ENCODE measurements at places on chromosomes 2 and 18.

- no peak for DNase-seq
Measured at GRCh38 chr2:62576276-62576939, 70.4 kb upstream of the TMEM17 start.

- no peak for DNase-seq
Measured at GRCh38 chr2:44205169-44205568, 36.5 kb downstream of the PPM1B start.

GRCh38 chr2:195021711-195022507, 635.1 kb upstream of the SLC39A10 start:
- no peak for DNase-seq

DNA sequence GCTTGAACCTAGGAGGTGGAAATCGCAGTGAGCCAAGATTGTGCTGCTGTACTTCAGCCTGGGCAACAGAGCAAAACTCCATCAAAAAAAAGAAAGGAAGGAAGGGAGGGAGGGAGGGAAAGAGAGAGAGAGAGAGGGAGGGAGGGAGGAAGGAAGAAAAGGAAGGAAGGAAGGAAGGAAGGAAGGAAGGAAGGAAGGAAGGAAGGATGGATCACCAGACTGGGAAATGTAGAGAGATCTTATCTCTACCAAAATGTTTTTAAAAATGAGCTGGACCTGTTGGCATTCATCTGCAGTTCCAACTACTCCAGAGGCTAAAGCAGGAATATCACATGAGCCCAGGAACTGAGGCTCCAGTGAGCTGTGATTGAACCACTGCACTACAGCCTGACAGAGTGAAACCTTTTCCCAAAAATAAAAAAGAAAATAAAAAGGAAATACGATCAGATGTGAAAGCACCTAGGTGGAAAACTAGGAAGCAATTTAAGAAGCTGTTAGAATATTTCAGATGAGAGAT, 239.4 kb downstream of the CDH7 start:
- DNase-seq, result no peak

DNA sequence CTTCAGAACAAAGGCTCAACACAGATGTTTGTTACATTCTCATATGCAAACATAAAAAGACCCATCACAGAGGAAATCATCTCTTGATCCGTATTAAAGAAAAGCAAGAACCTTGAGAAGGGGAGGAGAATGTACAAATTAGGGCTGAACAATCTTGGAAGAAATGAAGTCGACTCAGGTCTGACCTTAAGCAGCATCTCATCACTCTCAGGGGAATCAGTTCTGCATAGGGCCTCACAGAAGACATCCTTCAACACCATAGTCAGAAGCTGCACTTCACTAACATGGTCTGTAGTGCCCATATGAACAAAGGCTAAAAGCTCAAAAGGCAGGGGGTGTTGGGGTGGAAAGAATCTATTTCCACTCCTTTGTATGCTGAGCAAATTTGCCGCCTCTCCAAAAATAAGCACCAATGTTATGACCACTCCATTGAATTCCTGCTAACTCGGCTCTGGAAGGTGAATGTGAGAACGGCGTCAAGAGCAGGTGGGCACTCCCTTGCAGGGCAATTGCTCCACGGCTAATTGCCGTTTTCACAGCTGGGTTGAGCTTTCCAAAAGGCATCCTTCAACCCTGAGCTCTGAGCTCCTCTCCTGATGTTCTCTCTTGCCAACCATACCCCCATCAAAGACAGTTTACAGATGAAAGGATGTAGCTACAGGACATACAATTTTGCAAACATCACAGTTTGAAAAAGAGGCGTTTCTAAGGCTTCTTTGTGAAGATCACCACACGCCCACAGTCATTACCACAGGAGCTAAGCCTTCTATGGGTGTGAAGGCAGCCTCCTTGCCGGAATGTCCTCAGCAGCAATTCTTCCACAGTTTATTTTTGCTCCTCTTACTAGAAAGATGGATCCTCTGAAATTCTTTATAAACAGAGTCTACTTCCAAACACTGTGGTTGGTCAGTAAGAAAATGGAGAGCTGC, 10.0 kb downstream of the KLF7 start:
- no peak for DNase-seq

DNA sequence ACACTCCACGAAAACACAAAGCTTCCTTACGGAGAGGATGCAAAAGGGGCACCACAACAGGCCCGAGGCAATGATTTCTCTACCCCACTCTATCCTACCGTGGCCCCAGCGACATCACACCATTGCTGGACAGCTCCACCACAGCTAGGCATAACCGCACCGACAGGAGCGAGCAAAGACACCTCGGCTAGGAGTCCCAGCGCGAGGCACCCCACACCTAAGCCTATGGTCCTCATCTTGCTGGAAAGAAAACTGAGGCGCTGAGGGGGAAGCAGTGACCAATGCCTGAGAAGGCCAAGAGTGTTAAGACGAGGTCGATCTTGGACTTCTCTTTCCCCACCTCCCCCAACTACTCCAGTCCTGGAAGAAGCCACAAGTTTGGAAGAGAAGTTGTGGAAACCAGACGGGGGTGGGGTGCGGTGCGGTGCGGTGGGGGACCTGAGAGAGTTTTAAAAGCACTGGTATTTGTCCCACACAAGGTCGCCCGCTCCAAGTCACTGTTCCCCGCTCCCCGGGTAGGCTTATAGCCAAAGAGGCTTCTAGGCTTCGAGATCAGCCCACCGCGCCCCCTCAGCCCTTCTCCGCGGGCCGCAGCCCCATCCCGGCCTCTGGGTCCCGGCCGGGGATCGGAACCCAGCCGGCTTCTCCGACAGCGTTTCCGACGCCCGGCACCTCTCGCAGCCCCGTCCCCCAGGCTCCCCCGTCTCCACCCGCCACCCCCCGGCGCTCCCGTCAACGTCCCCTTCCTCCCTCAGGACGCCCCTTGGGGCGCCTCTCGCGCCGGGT, 766 bp downstream of the PDE6D start:
- DNase-seq, result peak; percentile 67

GRCh38 chr18:60446821-60447220, 74.2 kb upstream of the MC4R start:
- DNase-seq, result no peak

- DNase-seq, result no peak
Measured at GRCh38 chr18:44232500-44232899, 448.2 kb upstream of the SETBP1 start.

DNA sequence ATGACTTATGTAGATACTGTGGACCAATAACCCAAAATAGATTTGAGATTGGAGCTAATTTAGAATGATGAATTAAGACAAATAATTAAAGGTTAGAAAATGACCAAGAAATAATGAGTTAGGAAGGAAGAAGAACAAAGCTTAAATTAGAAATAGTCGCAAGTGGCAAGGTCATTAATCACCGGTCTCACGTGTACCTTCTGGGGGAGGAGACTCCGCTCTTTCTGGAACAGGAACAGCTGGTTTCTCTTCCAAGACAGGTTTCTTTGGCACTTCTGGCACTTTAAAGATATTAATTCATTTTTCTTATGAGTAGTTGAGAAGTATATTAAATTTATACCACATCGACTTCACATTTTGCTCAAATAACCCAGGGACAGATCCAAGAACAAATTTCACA, 156.7 kb downstream of the TTN start:
- no peak for DNase-seq

- DNase-seq, result no peak
Measured at GRCh38 chr2:113910110-113910717, 20.3 kb downstream of the ACTR3 start.

DNA sequence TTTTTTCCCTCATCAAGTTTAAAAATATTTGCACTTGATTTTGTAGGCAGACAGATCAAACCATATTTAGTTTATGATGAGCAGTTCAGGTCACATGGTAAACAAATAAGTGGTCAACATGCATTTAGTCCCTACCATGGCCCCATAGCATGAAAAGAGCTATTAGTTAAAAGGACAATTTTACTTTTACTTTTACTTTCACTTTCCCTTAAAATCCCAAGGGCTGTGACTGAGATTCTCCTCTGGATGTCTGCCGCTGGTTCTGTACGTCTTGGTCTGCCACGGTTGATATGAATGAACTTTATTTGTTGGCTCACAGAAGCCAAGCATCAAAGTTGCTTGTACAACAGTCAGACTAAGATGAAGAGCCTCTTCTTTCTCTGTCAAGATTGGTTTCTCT, 626.2 kb upstream of the CDH7 start:
- no peak for DNase-seq

DNA sequence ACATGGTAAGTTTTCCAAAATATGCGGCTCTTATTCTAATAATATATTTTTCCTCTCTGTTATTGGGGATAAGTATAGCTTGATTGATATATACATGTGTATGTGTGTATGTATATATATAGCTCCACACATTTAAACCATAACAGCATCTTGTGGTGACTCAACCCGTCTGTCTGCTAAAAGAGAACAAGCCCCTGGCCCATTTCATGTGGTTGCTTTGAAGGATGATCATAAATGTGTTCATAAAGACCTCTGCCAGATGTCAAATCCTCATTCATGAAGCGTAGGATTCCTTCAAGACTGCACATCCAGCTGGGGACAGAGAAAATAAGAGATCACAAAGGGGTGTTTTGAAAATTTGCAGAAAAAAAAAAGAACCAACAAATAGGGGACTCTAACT, 79.3 kb downstream of the RHOB start:
- no peak for DNase-seq

GRCh38 chr2:152497481-152498052, 162.6 kb downstream of the FMNL2 start:
- DNase-seq, result no peak

GRCh38 chr2:207167099-207167923, 1.6 kb upstream of the KLF7 start:
- DNase-seq, result no peak

DNA sequence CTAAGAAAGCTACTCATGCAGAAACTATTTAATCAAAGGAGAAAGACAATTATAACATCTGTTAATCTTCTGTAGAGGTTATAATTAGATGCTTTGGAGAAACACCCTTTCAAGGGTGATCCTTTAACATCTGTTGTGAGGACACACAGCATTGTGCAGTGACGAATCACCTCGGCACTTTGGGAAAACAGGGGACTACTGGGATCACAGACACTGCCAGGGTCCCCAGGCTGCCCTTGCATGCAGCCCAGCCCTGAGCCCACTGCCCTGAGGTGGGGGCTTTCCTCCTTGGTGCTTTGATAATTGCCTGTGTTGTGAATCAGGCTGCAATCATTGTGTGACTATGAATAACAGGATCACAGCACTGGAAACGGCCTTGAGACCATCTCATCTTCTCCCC, 10.6 kb downstream of the NCKAP5 start:
- DNase-seq, result no peak

DNA sequence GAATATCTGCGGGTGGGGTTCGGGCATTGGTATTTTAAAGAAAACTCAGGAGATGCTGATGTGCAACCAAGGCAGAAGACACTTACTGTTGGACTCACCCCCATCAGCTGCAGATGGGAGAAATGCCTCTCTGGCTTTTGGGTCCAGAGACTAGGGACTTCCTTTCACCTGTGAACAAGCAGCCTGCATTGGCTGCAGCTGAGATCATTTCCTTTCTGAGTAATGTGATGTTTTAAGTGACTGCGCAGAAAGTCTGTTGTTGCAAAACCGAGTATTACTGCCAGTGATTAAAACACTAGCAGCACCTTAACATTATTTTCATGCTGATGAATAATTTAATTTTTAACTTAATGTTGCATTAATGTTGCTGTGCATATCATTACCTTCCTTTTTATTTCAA, 143.0 kb downstream of the TSN start:
- no peak for DNase-seq

- no peak for DNase-seq
Measured at GRCh38 chr18:53152476-53152875, 812.5 kb downstream of the DCC start.

GRCh38 chr18:21269349-21269748, 27.3 kb downstream of the GREB1L start:
- no peak for DNase-seq

DNA sequence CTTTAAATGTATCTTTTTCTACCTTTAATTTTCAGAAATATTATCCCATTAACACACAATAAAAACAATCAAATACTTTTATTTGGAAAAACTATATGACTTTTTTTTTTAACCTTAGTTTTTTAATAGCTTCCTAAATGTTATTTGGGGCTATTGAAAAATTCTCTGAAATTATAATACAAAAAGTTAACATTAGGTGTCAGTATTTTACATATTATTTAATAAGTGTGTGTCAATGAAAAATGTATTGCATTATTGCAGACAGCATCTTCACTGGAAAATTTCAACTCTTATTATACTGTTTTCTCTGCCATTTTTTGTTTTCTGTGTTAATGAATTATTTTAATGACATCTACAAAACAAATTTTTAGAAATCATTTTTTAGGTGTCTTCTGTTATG, 51.1 kb upstream of the ARHGAP15 start:
- DNase-seq, result no peak

GRCh38 chr2:140542627-140543026, 1588.2 kb downstream of the LRP1B start:
- DNase-seq, result no peak

- no peak for DNase-seq
Measured at GRCh38 chr2:39445934-39446333, 8.8 kb upstream of the MAP4K3 start.

- DNase-seq, result no peak
Measured at GRCh38 chr18:23228102-23229061, 93.1 kb downstream of the CABLES1 start.

- DNase-seq, result no peak
Measured at GRCh38 chr2:233083782-233084181, 23.6 kb downstream of the INPP5D start.

- DNase-seq, result no peak
Measured at GRCh38 chr2:105822186-105822585, 77.5 kb downstream of the NCK2 start.
